ENCODE measurements at places on chromosomes 4 and X.
A peak's percentile ranks its signal among the peaks of the same experiment; 100 is the strongest.

DNA sequence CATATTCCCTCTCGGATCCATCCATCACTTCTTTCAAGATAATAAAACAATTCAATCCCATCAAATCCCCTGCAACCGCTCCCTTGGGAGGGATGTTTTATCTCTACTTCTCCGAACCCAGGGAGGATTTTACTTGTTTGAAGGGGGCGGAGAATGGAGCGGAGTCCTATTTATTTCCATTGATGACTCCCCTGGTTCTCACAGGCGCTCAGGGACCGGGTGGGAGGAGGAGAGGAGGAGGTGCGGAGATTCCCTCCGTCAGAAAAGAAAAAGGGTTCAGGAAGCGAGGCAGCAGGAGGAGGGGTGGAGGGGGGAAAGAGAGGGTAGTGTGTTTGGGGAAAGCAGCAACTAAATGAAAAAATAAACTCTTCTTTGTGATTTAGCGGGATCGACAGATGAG lies 2.1 kb downstream of the NDNF start:
- DNase-seq = no peak

DNA sequence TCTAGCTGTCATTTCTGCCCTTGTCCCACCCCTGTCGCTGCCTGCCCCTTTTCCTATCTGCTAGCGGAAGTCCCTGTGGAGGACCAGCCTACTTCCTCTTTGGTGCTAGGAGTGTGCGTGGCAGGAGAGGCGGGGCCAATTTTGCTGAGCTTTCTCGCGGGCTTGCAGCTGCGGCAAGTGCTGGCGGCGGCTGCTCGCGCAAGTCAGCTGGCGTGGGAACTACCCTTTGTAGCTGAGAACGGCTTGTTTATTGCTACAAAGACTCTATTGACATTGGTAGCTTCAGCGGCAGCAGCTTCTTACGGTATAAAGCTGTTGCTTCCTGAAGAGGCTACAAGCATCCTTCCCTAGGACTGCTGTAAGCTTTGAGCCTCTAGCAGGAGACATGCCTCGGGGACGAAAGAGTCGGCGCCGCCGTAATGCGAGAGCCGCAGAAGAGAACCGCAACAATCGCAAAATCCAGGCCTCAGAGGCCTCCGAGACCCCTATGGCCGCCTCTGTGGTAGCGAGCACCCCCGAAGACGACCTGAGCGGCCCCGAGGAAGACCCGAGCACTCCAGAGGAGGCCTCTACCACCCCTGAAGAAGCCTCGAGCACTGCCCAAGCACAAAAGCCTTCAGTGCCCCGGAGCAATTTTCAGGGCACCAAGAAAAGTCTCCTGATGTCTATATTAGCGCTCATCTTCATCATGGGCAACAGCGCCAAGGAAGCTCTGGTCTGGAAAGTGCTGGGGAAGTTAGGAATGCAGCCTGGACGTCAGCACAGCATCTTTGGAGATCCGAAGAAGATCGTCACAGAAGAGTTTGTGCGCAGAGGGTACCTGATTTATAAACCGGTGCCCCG lies at the start of gene MAGEH1:
MAGEH1 (plus strand) TSS at position 138 of the 843 bp plus-strand sequence; CDS start at position 386, 248 bp downstream.
- peak; percentile 15 for DNase-seq

- DNase-seq = no peak
Measured at GRCh38 chrX:22345884-22346283, 73.2 kb downstream of the CBLL2 start.

DNA sequence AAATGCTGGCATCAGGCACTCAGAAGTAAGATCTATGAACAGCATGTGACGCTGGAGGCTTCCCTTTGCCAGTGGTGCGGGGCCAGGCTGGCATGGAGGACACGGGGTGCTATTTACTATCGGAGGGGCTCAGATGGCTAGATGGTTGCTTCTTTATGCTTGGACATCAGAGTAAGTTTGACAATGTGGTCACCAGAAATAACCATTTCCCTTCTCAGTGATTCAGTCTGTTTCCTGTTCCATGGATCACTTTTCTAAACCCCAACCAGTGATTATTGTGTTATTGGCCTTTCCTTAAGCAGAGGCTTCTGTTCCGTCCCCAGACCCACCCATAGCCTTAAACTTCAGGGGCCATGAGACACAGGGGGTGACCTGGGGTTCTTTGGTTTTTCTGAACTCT lies 55.4 kb upstream of the DHX15 start:
- no peak for DNase-seq

DNA sequence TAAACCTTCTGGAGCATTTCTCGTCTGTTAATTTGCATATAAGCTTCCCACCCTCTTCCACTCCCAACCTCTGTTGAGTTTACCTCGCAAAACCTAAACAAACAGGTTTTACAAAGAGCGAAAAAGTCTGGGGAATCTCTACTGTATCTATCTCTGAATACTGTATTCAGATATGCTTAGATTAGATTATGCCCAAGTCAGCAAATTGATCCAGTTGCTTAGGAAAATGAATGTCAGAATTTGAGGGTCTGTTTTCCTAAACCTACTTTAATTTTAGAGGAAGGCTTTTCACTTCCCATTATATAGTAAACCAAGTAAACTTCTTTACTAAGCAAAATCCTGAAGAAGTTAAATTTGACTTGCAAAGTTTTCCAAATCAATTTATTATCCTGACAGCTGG lies 6.7 kb downstream of the CCNA2 start:
- DNase-seq = no peak

- DNase-seq = no peak
Measured at GRCh38 chrX:115437841-115438595, 123.0 kb upstream of the PLS3 start.
